ENCODE measurements at places on chromosomes 16 and 17. TPM values are rescaled to one million over a fixed set of nuclear protein-coding genes. Genes with fewer than 3 reads are reported as not detected.

DNA sequence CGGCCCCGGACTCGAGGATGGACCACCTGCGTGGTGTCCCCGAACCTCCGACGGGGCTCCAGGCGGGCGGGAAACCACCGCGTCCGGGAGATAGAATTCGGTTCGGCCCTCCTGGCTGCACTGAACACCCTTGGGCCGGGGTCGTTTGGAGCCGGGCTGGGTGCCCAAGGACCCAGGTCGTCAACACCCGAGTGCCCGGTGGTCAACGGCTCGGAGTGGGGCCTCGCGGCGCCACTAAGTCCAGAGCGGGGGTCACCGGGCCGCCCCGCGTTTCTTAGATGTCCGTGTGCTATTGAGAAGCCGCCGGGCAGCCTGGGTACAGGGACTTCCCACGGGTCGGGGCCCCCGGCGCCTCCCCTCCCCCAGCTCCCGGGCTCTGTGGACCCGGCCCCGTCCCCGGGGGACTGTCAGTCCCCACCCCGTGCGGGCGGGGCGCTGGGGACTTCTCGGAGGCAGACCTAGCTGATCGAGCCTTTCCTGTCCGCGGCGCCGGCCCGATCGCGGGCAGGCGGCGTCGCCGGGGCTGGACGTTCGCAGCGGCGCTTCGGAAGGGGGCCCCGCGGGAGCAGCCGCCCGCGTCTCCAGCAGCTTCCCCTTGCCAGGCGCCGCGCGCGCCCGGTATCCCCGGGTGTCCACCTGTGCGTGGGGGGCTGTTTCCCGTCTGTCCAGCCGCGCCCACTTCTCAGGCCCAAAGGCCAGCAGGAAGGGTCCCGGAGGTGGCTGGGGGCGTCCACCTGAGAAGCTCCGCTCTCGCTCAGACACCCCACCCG, 655 bp upstream of the NPTX1 start:
- DNase-seq: no peak

- DNase-seq: no peak
Observed at GRCh38 chr16:54597222-54597621, 310.6 kb upstream of the IRX3 start.

DNA sequence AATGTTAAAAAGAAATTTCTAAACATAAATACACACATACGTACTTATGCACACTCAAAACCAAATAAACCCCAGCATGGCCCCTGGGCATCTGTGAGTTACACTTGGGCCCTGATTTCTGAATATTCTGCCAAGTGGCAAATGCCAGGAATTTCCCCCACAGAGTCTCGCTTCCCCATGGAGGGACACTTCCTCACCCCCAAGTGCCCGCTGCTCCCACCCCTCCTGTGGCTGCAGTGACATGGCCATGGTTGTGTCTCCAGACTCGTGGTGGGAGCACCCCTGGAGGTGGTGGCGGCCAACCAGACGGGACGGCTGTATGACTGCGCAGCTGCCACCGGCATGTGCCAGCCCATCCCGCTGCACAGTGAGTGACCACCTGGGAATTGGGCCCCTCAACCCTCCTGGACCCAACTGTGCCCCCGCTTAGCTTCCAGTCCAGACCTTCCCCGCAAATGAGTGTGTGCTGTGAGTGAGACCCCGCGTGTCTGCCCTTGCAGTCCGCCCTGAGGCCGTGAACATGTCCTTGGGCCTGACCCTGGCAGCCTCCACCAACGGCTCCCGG, 4.0 kb downstream of the ITGAD start:
- DNase-seq: no peak

GRCh38 chr17:13596241-13596923, 5.3 kb downstream of the HS3ST3A1 start:
- no peak for DNase-seq

GRCh38 chr17:56887552-56888467, 26.0 kb downstream of the TRIM25 start:
- DNase-seq: no peak

The ZNF646 gene
- total RNA-seq: 9.9 TPM

DNA sequence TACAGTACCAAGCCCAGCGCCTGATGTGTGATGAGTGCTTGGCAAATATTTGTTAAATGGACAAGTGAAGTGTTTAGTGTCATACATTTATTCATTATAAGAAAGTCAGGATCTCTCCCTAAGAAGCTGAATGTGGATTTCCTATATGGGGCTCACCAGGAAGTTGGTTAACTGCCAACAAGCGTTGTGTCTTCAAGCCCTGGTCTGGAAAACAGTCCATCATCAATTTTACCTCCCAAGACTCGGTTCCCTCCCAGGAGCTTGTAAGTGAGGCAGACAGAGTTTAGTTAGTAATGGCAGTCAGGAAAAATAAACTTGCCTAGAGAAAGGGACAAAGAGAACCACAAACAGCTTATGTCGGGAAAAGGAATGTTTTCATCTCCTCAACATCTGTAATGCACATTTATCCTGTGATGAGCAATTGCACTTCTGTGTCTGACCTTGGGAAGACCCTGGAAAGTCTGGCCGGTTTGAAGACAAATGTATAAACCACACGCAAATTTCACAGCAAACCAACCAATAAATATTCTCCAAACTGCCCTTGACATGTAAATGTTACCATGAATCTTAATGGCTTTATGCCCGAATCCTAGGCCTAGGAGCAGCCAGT, 28.3 kb downstream of the C16orf95 start:
- DNase-seq: no peak

The MYL11 gene
- total RNA-seq: not detected
